ENCODE measurements at places on chromosomes 7 and 10.

- peak; percentile 64 for DNase-seq
These were observed 9.6 kb upstream of the AGR3 start for GRCh38 chr7:16891338-16891737.

- no peak for DNase-seq
These were observed 23.6 kb downstream of the IFIT3 start for GRCh38 chr10:89351412-89351779.

DNA sequence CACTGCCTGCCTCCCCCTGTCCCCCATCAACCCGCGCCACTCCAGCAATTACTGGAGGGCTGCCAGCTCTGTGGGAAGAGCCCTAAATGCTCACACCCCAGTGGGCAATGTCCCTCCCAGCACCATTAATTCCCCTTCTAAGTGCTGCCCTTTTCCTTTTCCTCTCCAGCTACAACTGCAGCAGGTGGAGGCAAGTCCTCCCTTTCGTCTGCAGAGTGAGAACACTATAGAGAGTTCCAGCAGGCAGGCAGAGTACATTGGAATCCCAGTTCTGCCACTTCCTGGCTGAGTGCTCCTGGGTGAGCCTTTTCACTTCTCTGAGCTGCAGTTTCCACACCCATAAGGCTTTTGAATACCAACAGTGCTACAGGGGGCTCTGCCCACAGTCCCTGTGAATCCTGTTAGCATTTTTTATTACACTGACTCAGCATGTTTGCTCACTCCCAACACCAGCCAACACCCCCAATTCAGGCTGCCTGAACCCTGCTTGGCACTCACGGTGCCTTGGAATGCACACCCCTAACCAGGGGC is 447.0 kb downstream of the GRID1 start:
- peak; percentile 39 for DNase-seq

DNA sequence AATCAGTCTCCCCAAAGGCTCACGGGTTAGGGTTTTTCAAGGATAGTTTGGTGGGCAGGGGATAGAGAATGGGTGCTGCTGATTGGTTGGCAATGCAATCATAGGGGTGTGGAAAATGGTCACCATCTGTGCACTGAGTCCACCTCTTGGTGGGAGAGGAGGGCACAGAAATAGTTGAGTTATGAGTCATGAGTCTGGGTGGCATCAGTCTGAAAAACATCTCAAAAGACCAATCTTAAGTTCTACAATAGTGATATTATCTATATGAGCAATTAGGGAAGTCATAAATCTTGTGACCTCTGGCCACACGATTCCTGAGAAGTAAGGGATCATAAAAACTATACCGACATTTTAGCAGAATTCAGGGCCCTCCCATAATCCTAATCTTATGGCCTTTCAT is 62.7 kb downstream of the LGI1 start:
- no peak for DNase-seq

DNA sequence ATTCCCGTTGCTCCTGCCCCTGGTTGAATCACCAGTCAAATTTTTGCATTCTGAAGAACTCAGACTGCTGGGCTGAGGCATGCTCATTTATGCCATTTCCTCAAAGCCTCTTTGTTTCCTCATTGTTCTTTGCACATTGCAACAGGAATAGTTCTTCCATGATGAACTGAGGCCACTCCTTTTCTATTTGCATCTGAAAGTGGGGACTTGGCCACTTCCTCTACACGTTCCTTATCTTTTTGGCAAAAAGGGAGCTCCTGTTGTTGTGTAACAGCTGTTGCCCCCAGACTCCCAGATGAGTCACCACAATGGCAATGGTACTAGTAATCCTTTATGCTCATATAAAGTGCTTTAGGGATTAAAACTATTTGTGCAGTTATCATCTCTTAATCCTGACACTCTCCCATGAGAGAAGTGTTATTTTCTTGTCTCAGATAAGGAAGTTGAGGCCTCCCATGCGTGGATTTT is 20.1 kb upstream of the ITPRID1 start:
- peak; percentile 6 for DNase-seq

- no peak for DNase-seq
These were observed 121.5 kb upstream of the PLPP4 start for GRCh38 chr10:120335553-120335952.

DNA sequence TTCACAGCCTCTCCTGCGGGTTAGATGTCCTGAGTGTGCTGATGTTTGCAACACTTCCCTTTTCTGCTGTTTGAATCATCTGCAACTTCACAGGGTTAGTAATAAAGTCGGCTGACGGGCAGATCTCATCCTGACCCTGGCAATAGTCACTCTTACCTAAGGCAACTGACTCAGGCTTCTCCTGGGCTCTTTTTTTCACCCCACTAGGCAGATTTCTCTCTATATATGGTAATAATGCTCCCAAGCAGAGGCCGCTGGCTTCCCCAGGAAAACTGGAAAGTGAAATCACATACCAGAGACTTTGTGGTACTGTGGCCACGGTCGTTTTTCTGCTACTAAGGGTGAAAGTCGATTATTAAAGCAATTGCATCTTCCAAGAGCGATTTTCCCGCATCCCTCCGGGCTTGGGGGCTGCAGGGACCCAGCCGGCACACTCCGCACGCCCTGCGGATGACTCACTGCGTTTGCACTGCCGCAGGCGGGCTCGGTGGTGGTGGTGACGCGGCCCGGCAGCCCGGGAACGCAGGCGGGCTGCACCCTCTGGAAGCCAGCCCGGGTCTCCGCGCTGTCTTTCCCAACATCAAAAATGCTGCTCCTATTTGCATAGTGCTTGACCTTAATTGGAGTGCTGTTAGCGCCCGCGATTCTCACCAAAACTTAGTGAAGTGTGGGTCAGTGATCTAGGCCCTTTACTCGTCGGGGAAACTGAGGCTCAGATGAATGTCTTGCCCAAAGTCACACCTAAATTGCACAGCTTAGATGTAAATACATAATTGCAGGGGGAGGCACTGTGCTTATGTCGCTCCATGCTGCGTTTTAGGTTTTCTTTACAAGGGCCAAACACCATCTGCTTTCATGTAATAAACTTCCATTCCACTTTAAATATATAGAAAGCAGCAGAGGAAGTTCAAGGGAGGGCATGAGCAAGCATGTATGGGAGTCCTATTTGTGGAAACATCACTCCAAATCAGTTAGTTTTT is 47.6 kb upstream of the ITGB1 start:
- peak; percentile 56 for DNase-seq

GRCh38 chr10:25758511-25758910 is 175.5 kb upstream of the MYO3A start:
- DNase-seq: no peak

- peak; percentile 50 for DNase-seq
These were observed 1150.3 kb downstream of the TYW1 start for GRCh38 chr7:68146983-68147382.

DNA sequence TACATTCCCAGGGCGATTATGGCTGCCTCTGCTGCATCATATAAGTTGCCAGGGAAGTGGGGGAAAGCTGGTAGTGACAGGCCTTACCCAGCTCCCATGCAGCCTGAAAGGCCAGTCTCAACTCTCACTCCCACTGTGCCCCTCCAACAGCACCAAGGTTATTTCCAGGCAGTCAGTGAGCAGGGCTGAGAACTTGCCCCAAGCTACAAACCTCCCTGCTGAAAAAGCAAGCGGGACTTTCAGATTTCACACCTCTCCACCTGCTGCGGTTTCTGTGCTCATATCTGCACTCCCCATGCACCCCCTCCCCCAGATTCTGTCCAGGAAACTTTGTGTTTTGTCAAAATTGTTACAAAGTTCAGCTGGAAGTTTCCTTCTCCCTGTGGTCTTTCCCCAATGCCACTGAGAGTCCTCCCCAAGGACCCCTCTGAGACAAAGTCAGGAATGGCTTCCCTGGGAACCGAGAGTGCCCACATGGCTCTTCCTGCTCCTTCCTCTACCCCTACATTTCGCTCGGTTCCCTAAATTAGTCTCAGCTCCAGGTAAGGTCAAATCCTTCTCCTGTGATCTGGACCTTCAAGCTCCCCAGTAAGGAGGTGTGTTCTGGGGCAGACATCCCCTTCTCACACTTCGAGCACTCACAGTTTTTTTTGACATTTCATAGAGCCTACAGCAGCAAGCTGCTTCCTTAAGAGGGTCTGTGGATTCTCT is 25.3 kb upstream of the WNT2 start:
- no peak for DNase-seq

DNA sequence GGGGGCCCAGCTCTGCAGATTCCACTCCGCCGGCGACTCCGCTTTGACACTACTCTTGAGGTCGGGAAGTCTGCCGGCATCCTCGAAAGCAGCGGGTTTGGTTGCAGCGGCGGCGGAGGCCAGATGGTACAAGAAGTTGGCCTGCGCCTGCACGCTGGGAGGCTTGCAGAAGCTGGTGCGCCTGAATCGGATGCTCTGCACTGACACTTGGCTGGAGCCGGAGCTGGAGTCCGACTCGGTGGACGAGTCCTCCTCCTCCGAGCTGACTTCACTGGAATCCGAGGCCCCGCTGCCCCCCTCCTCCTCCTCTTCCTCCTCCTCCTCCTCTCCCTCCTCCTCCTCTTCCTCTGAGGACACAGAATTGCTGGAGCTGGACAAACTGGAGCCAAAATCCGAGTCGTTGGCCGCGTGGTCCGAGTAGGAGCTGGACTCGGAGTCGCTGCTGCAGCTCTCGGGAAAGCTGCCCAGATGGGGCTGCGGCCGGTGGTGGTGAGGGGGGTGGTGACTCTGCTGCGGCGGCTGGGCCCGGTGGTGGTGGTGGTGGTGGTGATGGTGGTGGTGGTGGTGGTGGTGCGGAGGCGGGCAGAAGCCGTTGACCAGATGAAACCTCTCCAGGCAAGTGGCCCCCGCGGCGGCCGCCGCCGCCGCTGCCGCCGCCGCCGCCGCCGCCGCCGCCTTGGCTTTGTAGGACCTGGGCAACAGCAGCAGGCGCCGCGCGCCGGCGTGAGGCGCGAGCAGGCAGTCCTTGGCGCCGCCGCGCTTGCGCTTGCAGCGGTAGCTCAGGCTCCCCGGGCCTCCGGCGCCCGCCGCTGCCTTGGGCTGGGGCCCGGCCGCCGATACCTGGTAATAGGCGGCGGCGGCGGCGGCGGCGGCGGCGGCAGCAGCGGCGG is 9.0 kb downstream of the SKIDA1 start:
- DNase-seq: peak; percentile 75

DNA sequence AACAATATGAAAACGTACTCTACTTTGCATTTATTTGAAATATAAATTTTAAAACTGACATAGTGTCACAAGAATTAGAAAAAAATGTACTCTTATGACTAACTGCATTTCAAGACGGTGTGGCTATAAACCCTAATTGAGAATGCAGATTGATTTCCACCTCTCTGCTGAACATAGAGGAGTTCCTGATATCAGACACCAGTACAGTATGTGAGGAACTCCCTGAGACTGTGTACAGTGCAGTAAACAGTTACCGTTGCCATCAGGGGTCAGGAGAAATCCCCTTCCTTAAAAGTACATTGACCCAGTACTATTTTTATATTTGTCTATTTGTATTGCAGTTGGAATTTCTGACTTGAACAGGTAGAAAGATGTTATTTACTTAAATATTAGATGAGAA is 61.8 kb upstream of the DKK1 start:
- peak; percentile 69 for DNase-seq

DNA sequence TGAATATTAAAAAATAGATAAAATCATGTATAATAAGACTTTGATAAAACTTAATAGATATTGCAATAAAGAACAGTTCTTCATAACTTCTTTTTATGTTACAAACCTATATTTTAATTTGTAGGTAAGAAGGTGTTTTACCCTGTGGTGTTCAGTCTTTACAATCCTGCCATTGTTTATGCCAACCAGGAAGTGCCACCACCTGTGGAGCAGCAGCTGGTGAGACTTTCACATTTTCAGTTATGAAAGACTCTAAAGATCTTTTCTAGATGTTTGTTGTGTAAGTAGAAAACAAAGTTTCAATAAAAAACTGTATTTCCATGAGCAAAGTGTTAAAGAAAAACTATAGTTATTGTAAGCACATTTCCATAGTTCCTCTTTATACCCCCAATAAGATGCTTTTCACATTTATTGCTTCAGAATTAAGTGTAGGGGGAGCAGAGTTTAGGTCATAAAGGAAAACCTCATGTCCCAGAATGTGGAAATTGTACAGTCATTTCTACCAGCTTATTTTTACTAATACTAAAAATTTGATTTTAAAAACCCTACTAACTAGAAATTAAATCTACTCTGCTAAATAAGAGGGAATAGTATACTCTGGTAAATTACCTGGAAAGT is 28.7 kb downstream of the CSGALNACT2 start:
- no peak for DNase-seq

DNA sequence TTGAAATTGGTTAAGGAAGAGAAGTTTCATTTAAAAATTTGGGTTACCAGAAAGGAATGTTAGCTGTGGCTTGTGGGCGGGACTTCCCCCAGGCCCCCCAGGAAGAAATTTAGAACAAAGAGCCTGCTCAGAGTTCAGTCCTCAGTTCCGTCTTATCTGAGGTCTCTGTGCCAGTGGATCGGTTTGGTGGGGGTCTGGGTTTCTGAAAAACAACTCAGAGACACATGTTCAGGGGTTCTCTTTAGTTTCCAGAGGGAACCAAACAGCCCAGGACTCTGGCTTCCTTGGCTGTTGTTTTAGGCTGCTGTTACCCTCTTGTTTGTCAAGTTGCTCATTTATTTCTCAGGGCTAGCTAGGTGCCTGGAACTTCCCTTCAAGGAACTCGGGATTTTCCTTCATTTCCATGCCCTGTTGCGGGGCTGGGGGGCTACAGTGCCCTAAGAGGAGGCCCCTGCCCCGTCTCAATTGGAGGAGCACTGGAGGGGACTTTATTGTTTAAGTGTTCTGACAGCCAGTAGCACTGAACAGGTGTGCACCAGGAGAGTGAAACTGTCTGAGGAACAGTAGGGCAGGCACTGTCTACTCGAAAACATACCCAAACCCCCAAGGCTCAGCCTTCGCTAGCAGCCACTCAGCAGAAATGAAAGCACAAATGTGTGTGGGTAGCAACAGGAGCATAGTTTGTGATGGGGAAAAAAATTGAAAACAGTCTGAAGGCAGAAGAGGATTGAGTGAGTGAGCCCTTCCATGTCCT is 59.9 kb downstream of the ALOX5 start:
- no peak for DNase-seq

GRCh38 chr10:20240643-20241042 is 424.4 kb downstream of the PLXDC2 start:
- DNase-seq: no peak

GRCh38 chr10:88881320-88881719 is 1.3 kb downstream of the STAMBPL1 start:
- peak; percentile 40 for DNase-seq

DNA sequence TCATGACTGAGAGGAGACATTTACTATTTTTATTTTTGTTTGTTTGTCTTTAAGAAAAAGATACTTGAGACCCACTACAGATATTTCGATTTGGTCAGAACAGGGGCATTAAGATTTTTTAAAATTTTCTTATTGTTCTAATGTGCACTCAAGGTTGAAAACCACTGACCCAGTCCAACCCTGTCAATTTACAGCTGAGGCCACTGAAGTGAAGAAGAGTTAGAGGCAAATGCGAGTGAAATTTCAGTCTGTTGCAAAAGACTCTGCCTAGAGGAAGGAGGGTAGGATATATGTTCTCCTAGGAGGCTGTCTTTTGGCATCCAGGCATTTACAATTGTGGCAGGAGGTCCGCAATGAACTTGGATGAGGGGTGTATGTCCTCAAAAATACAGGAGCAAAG is 396.3 kb downstream of the RPS24 start:
- no peak for DNase-seq

All from tongue (tissue), 3 donors.